ENCODE measurements at places on chromosomes 3 and 15.

DNA sequence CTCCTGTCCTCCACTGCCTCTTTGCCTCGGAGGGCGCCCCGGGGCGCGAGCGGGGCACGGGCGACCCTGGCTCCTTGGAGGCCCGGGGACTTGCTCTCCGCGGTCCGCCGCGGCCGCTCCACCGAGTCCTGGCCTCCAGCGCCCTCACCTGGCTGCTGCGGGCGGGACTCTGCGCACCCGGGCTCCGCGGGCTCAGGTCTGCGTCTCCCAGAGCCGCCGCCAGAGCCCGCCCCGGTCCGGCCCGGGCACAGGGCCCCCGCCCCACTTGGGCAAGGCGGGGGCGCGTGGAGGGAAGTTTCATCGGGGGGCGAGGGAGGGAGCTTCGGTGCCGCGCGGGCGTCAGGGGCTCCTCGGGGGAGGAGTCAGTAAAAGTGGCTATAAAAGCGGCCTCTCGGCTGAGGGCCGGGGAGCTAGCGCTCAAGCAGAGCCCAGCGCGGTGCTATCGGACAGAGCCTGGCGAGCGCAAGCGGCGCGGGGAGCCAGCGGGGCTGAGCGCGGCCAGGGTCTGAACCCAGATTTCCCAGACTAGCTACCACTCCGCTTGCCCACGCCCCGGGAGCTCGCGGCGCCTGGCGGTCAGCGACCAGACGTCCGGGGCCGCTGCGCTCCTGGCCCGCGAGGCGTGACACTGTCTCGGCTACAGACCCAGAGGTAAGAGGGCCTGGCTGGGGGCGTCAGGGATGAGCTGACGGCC, at the start of gene CEMIP:
CEMIP (plus strand) TSS at position 407 of the 694 bp plus-strand sequence. CDS start 94,510 bp downstream, outside the sequence.
- no peak for DNase-seq

DNA sequence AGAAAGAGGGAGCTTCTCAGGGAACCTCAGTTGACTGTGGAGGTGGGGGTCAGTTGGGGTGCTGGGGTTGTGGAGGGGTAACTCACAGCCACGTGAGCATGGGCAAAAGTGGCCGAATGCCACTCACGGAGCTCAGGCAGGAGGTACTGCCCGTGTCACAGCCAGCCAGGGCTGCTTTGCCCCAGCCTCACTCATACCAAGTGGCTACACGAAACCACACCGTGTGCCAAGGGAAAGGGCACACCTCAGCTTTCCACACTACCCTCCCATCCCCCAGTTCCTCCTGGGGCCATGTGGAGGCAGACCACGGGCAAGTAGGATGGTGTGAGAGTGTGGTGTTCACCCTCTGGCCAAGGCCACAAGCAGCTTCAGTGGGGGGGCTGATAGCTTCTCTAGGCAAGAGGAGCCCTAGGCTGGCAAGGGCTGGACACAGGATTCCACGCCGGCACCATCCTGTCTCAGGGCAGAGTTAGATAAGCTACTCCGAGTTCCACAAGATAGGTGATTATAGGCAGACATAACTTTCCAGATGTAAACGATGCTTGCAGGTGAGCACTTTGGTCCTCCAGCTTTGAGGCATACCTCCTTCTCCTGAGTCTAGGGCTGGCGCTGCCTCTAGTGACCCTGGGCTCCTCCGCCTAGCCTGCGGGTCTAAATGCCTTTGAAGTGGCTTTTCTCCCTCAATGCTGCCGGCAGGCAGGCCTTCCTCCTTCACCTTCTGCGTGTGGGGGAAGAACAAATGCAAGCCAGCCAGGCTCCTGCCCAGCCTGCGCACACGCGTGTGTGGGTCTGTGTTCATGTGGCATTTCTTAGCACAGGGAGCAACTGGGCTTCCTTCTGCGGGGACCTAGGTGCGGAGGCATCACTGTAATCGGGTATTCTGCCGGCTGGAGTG, 25.0 kb downstream of the RGMA start:
- DNase-seq, result no peak

GRCh38 chr3:193812791-193813500, 219.9 kb downstream of the OPA1 start:
- DNase-seq, result no peak

- DNase-seq, result no peak
Observed at GRCh38 chr3:152557302-152557999, 277.5 kb upstream of the P2RY1 start.

- no peak for DNase-seq
Observed at GRCh38 chr3:69411346-69411745, 25.5 kb upstream of the FRMD4B start.

DNA sequence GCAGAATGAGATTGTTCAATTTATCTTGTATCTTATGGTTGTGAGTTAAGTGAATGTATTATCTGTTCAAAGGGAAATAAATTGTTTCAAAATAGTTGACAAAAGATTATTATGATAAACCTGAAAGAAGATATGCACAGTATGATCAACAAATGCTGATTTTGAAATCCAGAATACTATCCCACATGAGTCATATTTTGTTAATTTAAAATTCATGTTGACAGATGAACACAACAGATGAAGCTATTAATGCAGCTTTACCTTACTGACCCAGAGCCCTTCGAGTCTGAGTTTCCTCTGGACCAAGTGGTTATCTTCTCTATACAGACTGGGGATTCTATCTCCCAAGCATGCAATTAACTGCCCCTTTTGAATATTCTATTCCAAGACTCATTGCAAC, 482.8 kb downstream of the FGF12 start:
- DNase-seq, result no peak

GRCh38 chr15:31437686-31438085, 111.1 kb downstream of the KLF13 start:
- no peak for DNase-seq

- no peak for DNase-seq
Observed at GRCh38 chr3:61634678-61635077, 73.3 kb downstream of the PTPRG start.

DNA sequence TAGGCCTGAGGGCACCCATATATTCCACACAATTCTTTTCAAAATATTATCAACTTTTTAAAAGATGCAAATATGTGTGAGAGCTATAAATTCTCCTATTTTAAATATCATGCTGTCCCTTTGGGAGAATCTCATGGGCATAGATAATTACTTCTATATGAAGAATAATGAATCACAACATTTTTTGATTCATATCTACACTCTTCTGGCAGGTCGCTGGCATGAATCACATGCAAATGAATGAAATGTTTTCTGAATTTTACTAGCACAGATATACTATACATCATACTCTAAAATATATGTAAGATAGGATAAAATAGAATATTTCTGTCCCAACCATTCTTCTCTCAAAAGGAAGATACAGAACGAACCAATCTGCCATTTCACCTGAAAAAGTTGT, 277.7 kb upstream of the KCNH8 start:
- DNase-seq, result no peak

- peak; percentile 34 for DNase-seq
Observed at GRCh38 chr3:20043396-20043795, 3.1 kb downstream of the KAT2B start.

GRCh38 chr3:122063908-122064307, 8.7 kb downstream of the CD86 start:
- no peak for DNase-seq

- DNase-seq, result no peak
Observed at GRCh38 chr3:149424918-149425317, 47.5 kb upstream of the TM4SF1 start.

DNA sequence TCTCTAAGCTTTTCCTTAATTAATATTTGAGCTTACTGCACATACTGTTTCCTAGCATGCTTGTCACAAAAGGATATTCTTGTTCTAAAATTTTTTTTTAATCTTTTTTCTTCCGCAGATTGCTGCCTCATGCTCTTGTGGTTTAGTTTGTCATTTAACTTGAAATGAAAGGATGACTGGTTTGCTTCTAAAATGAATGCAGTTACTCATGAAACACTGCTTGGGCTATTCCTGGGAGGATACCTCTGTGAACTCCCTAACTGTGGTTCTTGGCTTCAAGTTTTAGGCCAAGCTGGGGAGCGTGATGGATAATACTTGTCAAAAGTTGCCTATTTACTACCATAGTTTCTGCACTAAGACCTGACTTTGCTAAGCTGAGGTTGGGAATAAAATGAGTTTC, 64.0 kb downstream of the USP13 start:
- DNase-seq, result no peak

DNA sequence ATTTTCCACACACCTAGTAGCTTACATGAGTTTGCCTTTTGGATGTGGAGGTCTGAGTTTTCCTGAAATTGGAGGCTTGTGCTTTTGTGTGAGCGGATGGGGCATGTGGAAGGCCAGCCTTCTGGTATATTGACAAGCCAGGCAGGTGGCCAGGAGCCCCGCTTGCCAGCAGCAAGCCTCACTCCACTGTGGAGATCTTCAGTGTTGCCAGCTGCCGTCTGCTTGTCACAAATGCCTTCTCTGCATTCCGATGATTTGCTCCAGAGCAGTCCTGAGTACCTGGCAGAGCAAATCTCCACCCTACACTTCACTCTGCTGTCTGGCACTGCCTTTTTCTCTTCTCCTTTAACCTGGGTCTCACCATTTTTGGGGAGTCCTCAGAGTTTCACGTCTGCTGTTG, 29.1 kb upstream of the CHST2 start:
- no peak for DNase-seq

DNA sequence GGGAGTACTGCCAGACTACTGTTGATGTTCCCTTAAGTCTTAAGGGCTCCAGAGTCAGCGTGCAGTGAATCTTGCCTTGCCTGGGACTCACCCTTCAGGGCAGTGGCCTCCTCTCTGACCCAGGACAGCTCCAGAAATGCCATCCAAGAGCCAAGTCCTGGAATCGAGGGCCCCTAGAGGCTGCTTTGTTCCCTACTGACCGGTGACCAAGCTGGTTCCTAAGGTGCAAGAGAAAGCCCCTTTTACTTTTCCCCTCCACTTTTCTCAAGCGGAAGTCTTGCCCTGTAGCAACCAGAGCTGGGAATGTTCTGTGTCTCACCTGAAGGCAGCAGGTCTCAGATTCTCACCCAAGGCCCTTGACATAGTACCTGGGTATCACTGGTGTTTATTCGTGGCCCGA, 238.0 kb downstream of the DOCK3 start:
- DNase-seq, result no peak

DNA sequence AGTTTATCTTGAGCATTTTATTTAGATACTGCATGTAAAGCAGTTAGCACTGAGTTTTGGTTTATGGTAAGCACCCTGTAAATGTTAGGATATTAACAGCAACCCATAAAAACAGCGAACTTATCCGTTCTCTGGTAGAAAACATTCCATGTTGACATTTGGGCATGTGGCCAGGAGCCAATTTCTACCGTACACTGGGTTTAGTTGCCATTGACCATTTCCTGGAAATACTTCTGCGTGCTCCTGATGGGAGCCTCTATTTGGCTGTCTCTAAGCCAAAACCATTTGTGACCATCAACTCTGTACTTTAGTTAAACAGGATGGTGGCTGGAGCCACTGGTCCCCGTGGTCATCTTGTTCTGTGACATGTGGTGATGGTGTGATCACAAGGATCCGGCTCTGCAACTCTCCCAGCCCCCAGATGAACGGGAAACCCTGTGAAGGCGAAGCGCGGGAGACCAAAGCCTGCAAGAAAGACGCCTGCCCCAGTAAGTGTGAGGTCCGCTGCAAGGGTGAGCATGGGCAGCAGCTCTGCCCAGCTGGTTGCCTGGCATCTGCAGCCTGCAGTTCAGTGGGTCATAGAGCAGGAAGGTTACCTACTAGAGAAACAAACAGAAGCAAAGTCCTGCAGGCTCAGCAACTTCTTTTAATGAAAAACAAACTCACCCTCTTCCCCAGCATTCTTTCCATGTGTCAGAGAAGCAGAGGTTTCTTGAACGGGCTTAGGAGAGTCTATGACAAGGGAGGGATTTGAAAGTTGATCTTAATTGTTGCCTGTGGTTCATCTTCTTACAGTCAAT, 7.1 kb downstream of the THBS1 start:
- no peak for DNase-seq

GRCh38 chr3:168990134-168990533, 673.4 kb downstream of the MECOM start:
- no peak for DNase-seq

GRCh38 chr3:58333206-58334012, 717 bp downstream of the PXK start:
- no peak for DNase-seq

DNA sequence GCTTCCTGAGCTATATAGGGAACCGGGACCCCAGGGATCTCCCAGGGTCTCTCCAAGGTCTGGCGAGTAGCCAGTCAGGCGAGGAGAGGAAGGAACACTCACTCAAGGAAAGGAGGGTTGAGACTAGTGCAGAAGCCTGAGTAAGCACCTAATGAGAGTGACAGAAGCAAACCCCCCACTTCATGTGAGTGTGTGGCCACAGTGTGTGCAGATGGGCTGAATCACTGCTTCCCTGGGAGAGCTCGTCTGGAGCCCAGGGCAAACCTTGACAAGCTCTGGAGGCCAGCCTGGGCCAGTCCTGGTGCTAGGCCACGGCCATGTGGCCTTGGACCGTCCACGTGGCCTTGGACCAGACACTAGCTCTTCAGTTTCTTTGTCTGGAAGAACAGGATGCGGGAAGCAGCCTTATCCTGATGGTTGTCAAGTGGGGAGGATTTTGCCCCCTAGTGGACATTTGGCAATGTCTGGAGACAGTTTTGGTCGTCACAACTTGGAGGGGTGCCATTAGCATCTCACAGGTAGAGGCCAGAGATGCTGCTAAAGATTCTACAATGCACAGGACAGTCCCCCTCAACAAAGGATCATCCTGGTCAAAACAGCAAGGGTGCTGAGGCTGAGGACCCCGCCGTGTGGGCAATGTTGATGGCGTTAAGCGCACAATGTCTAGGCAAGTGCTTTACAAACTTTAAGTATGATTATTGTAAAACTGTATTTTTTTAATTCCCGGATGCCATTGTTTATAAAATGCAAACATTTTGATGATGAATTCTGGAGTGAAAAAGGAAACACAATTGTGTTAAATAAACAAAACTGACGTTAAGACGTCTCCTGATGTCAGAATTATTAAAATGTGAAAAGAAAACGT, 34.8 kb upstream of the CTSH start:
- DNase-seq, result no peak

GRCh38 chr15:85284497-85284896, 95.9 kb upstream of the AKAP13 start:
- no peak for DNase-seq

GRCh38 chr15:99154271-99154670, 49.4 kb downstream of the SYNM start:
- DNase-seq, result no peak

DNA sequence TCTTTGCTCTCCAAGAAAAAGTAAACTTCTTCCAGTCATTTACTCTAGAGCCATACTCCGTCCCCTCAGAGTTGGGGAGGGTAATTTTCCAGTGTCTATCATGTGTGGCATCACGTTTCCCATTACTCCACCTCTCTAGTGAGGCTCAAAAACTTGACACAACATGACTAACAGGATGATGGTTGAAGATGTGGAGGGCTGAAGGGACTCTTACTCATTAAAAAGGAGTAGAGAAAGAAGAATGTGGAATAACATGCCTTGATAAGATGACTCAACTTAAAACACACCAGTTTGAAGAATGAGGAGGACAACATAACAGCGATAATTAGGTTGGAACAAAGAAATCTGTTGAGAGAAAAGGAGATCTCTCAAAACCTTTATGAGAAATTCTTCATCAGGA, 894.3 kb downstream of the OTOL1 start:
- DNase-seq, result no peak

- DNase-seq, result no peak
Observed at GRCh38 chr3:8603115-8603710, 41.4 kb downstream of the SSUH2 start.
